ENCODE measurements at places on chromosomes 5 and 9.

DNA sequence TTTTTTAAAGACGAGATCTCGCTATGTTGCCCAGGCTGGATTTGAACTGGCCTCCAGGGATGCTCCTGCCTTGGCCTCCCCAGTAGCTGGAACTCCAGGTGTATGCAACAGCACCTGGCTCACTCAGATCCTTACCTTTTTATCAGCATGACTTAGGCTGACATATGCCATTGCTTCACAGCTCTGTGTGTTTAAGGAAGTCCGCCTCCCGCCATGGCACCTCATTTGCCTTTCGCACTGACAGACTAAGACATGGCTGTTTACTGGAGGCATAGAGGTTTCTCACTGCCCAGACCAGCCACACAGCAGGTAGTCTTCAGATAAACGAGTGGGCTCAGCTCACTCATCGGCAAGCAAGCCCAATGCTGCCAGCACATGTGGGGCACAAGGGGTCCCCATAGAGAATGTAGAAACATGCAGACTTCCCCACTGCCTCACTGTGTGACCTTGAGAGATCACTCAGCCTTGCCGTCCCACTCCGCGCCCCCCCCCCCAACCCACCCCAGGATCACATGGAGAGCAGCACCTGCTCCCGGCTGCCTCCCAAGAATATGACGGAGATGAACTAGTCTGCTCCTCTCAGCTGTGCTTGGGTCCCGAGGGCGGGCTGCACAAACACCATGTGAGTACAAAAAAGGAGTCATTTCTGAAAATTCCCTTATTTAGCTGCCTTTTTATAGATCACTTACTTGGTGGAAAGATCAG, 62.8 kb downstream of the DCP2 start:
- no peaks in the 10 kb centered on the region for H3K27me3 ChIP-seq
- DNase-seq = no peak
- H3K4me3 ChIP-seq = no peak overlapping the region
- H3K27ac ChIP-seq = no peak overlapping the region
- peaks cover 4% of the 10 kb centered on the region for H3K36me3 ChIP-seq

DNA sequence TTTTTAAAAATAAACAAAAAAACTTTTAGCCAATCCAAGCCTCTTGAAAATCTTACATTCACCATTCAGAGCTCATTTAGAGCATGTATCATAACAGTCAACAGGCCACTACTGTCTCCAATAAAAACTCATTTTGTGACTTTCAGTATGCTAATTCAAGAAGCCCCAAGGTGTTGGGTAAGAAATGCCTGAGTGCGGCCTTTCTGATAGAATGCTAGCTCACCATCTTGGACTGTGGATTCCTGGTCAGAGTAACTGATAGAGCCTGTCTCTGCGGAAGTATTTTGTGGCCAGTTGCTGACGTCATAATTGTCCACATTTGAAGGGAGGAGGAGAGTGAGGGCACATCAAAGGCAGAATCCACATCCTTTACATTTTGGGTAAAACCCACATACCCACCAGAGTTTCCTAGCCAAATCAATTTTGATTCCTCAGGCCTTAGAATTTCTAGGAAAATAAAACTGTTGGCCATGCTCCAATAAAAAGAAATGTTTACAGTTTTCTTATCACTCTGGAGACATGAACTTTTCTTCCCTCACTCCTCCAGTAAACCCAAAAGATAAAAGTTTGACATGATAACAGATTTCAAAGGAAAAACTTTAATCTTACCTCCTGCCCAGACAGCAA, 41.1 kb upstream of the ERCC6L2 start:
- peaks cover 3% of the 10 kb centered on the region for H3K4me1 ChIP-seq
- DNase-seq = no peak
- no peak overlapping the region for H3K27ac ChIP-seq
- no peaks in the 10 kb centered on the region for H3K36me3 ChIP-seq
- H3K4me3 ChIP-seq = no peak overlapping the region

- no peak overlapping the region for H3K27ac ChIP-seq
- no peaks in the 10 kb centered on the region for H3K4me1 ChIP-seq
- DNase-seq = no peak
- no peak overlapping the region for H3K4me3 ChIP-seq
- no peaks in the 10 kb centered on the region for H3K36me3 ChIP-seq
- peaks cover 3% of the 10 kb centered on the region for H3K27me3 ChIP-seq
These were observed 25.6 kb downstream of the PDZD2 start for GRCh38 chr5:31664566-31664965.

DNA sequence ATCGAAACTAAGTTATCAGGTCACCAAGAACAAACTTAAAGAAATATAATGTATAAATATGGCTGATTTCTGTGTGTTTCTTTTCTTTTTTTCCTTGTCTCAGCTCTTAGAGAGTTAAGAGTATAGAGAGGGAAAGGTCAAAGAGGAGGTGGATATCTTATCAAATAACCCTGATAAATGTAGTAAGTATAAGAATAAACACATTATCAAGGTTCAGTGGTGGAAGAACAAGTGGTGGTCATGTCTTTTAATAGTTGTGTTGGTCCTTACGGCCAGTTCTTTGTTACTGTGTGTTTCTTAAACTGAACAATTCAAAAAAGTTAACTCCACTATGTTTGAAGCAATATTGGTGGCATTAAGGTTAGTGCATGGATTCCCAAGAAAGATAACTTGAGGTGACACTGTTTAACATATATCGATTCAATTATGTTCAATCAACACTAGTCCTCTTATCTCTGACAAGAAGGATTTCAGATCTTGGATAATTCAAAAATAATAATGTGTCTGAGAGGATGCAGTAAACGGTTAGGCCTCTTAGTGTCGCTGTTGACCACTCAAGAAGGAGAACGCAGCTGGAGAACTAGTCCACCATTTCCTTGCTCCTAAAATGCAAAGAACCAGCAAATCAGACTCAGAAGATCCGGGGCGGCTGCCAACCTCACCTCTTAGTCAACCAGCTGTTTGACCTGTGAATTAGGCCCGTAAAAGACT, at the start of gene PCDHGA3:
Gene PCDHGA3 (plus strand): TSS at position 588 of the 711 bp plus-strand sequence. CDS start 205 bp downstream, outside the sequence.
- H3K27me3 ChIP-seq = no peaks in the 10 kb centered on the region
- peak within 1 kb of the TSS; percentile 49 for H3K4me3 ChIP-seq
- H3K27ac ChIP-seq = no peak within 1 kb of the TSS
- H3K36me3 ChIP-seq = peaks cover 11% of the 10 kb centered on the region
- no peaks in the 10 kb centered on the region for H3K4me1 ChIP-seq

- peaks cover 4% of the 10 kb centered on the region for H3K27me3 ChIP-seq
- H3K27ac ChIP-seq = no peak overlapping the region
- no peaks in the 10 kb centered on the region for H3K36me3 ChIP-seq
- DNase-seq = no peak
These were observed 416.1 kb downstream of the PSAT1 start for GRCh38 chr9:78712903-78713613.

- H3K4me1 ChIP-seq = peaks cover 2% of the 10 kb centered on the region
- H3K4me3 ChIP-seq = no peak overlapping the region
- H3K36me3 ChIP-seq = no peaks in the 10 kb centered on the region
- no peaks in the 10 kb centered on the region for H3K27me3 ChIP-seq
- no peak overlapping the region for H3K27ac ChIP-seq
These were observed 131.8 kb upstream of the IER5L start for GRCh38 chr9:129309906-129310305.
